Suprapubic skin (tissue), 4 donors: ENCODE measurements at places on chromosomes 11 and 22.

DNA sequence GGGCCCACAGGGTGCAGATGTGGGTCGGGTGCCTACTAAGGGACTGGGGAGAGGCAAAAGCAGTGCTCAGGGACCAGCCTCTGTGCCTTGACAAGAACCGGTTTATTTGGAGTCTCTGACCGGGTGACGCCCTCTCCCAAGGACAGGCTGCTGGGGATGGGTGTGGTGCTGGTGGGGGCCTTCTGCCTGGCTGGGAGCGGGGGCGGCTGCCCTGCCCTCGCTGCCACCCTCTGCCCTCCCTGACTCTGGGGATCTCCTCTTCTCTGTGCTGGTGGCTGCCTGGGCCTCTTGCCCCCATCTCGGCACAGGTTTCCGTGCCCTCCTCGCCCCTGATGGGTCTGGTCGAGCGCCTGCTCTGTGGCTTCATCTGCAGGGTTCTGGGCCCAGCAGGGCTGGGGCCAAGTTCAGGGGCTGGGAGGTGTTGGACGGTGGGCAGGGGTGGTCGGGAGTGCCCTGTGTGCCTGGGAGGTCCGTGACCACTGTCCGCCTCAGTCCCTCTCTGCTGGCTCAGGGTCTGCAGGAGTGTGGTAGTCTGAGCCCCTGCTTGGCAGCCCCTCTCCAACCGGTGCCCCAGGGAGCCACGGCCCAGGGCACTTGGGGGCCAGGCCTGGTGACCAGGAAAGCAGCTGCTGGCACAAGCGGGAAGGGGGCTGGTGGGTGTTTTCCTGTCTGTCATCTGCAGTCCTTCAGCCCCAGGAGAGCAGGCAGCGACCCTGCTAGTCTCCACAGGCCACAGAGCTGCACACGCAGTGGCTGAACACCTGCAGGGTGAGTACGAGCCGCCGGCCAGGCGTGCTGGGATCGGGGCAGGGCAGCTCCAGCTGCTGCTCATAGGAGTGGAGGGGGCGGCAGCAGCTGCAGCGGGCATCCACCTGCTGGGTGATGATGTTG lies 23.5 kb downstream of the MUC6 start:
- no peak overlapping the region for H3K4me3 ChIP-seq
- no peaks in the 10 kb centered on the region for H3K27me3 ChIP-seq
- no peak overlapping the region for H3K27ac ChIP-seq
- peaks cover 54% of the 10 kb centered on the region for H3K36me3 ChIP-seq
- no peak for DNase-seq
- H3K4me1 ChIP-seq: no peaks in the 10 kb centered on the region

DNA sequence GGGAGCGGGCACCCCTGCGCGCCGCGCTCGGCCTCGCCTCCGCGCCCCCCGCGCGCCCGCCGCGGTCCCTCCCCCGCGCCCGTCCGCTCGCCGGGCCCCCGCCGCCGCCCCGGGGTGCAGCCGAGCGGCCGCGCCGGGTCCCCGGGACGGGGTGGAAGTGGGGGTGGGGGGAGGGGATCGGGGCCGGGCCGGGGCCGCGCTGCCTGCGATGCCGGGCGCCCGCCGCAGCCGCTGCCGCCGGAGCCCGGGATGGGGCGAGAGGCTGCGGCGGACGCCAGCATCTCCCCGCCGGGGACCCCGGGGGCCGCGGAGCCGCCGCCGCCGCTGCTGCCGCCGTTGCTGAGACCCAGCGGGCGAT lies 365 bp downstream of the MGAT3 start:
- H3K36me3 ChIP-seq: no peaks in the 10 kb centered on the region
- peak overlapping the region; percentile 68 for H3K4me3 ChIP-seq
- peak overlapping the region; percentile 74 for H3K27ac ChIP-seq
- DNase-seq: no peak
- H3K27me3 ChIP-seq: peaks cover 39% of the 10 kb centered on the region
- peaks cover 32% of the 10 kb centered on the region for H3K4me1 ChIP-seq

- no peaks in the 10 kb centered on the region for H3K4me1 ChIP-seq
- no peak for DNase-seq
- peaks cover 2% of the 10 kb centered on the region for H3K27me3 ChIP-seq
- no peak overlapping the region for H3K27ac ChIP-seq
Measured at GRCh38 chr22:44505796-44506354, 7.8 kb upstream of the RTL6 start.

DNA sequence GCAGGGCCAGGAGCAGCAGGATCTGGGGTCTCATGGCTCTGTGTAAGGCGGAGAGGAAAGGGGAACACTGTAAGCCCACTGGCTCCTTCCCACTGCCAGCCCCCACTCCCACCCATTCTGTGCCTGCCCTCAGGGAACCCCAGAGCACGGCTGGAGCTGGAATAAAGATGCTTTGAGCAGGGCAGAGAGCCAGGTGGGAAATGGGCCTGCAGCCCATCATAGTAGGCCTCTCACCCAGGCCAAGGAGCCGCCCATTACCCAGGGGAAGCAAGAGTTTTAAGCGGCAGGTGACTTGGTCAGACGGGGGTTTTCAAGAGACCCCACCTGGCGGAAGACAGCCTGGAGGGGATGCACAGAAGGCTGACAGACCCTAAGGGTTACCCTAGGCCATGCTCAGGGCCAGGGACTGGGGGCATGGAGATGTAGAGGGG lies 4.6 kb downstream of the LRRC32 start:
- peak overlapping the region; percentile 35 for H3K27ac ChIP-seq
- peak overlapping the region; percentile 63 for H3K4me3 ChIP-seq
- peaks cover 13% of the 10 kb centered on the region for H3K36me3 ChIP-seq
- H3K4me1 ChIP-seq: peaks cover 24% of the 10 kb centered on the region
- peak; percentile 56 for DNase-seq

- H3K27me3 ChIP-seq: no peaks in the 10 kb centered on the region
- H3K4me1 ChIP-seq: peaks cover 28% of the 10 kb centered on the region
- H3K27ac ChIP-seq: peak overlapping the region; percentile 48
Measured at GRCh38 chr11:65321828-65322485, 7.3 kb downstream of the CDC42EP2 start.
